Natural killer cell (primary cell): ENCODE measurements at places on chromosomes 3 and 15. TPM values are rescaled to one million over a fixed set of nuclear protein-coding genes. Genes with fewer than 3 reads are reported as not detected.

DNA sequence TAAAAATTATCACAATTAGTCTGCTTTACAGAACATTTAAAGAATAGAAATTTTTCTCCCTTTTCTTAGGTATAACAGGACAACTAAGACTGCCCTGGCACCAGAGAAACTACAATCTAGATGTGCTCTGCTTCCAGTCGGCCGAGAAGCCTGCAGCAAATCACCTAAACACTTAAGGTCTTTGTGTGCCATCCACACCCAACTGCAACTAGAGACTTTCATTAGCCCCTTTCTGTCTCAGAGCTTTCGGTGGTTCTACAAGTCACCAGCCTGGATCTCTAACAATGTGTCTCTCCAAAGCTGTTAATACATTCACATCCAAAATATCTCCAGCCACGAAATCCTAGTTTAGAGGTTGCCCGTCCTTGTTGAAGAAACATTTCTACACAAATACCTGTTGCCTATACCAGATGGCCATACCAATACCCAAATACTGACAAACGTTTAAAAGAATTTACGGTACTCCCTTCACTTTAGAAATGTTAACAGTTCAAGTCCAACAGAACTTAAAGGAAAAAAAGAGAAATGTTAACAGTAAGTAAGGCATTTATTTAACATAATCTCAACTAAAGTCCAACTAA is 6.7 kb downstream of the PRC1 start:
- no peak for DNase-seq

Gene TLR9
- not detected for total RNA-seq

GRCh38 chr3:110343376-110343775 is 728.2 kb upstream of the NECTIN3 start:
- DNase-seq, result no peak

- no peak for DNase-seq
Observed at GRCh38 chr3:184604615-184605290, 43.2 kb downstream of the EPHB3 start.

DNA sequence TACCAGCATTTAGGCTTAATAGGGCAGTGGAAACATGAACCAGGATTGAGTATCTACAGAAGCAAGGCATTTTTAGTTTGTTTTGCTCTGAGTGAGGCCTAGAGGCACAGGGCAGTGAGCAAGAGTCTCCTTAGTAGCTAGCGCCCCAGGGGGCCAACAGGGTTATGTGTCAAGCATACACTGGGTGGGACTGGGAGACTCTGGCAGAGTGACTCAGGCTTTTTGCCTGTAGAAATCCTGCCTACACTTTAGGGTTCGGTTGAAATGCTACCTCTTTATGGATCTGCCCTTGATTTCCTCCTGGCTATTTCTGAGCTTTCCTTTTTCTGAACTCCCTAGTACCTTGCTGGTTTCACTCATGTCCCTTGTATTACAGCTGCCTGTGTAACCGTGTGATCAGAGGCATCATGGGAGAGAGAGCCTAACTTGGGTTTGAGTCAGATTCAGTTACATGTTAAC is 72.2 kb downstream of the TOP2B start:
- DNase-seq, result no peak

DNA sequence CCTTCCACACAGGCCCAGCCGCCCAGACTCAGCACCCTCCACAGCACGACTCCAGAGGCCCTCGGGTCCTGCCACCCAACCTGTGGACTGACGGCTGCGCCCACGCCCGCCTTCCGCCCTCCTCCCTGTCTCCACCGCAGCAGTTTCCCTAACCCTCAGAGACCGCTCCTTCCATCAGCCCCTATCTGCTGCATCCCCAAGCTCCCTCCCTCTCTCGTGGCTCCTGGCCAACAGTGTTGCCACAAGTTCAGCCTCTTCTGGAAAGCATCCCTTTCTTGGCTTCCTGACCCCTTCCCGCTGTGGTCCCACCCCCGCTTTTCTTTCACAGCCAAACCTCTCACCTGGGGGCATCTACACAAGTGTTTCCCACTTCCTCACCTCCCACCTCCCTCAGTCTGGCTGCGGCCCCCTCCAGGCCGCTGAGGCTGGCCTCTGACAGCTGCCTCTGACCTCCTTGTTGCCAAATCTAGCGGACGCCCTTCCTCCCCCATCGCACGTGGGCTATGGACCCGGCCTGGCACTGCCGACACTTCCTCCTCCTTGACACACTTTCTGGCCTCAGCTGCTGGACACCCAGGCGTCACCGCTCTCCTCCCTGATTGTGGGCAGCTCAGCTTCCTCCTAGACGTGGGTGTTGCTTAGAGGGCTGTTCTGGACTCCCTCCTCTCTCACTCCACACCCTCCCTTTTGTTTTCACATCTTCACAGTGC is 168.8 kb upstream of the TLE3 start:
- peak; percentile 37 for DNase-seq

- DNase-seq, result no peak
Observed at GRCh38 chr15:87816811-87817210, 439.7 kb downstream of the NTRK3 start.

- no peak for DNase-seq
Observed at GRCh38 chr3:145904138-145904537, 256.8 kb downstream of the PLOD2 start.

- DNase-seq, result no peak
Observed at GRCh38 chr3:22372292-22373062, 621.5 kb upstream of the ZNF385D start.

GRCh38 chr15:28109626-28110455 is 10.7 kb upstream of the OCA2 start:
- DNase-seq, result peak; percentile 23

DNA sequence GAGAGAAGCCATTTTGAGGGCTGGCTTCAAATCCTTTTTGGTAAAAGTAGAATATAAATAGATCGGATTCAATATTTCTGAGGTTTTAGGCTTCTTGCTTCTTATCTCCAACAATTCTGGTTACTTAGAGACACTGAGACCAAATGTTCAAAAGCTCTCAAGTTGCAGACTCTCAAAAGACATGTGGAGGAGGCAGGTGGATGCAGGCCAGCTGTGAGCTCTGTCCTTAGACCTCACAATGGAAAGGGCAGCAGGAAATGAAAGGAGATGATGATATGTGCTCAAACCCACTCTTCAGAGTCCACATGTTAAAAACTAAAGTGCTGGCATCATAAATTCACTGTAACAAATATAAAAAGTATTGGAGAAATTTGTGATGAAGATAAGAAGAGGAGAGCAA is 424.9 kb upstream of the ALCAM start:
- DNase-seq, result no peak

GRCh38 chr3:170766253-170766652 is 103.7 kb downstream of the RPL22L1 start:
- no peak for DNase-seq

DNA sequence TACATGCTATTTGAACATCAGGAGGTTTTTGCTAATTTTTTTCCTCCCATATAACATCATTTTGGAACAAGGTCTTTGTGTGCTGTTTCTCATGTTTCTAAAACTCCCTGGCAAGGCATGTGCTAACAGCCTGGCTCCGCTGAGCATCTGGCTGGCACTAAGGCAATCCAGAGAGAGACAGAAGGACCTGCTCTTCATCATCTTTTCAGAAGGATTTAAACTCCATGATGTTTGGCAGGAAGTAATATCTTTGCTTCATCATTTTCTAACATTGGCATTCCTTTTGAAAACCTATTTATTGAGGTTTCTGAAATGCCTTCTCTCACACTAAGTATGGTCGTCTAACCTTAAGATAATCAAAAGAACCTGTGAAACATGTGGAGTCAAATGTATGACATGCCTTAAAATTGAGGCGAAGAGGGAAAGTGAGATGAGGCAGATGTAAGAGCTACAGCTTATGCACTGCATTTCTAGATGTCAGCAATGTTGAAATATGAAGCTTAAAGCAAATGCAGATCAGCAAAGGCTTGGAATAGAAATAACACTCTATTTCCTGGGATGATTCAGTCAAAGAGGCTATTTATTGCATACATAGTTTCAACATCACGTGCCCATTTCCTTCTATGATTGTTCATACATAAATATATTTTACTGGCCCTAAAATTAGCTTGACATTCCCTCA is 592.0 kb downstream of the ZNF385D start:
- DNase-seq, result no peak

- no peak for DNase-seq
Observed at GRCh38 chr15:61374848-61375247, 145.7 kb upstream of the RORA start.

- DNase-seq, result no peak
Observed at GRCh38 chr3:98136631-98137030, 6.1 kb downstream of the OR5H1 start.

- no peak for DNase-seq
Observed at GRCh38 chr3:149552700-149553099, 78.2 kb downstream of the TM4SF4 start.

GRCh38 chr15:91465696-91466095 is 365.6 kb downstream of the SV2B start:
- DNase-seq, result no peak

GRCh38 chr3:186457236-186457635 is 86.9 kb downstream of the CRYGS start:
- no peak for DNase-seq

Gene BCL2A1
- 16.5 TPM for total RNA-seq

Gene STRA6
- not detected for total RNA-seq

GRCh38 chr15:57227899-57228298 is 148.4 kb upstream of the CGNL1 start:
- no peak for DNase-seq

Gene ST8SIA2
- total RNA-seq, result not detected

Gene VPS39
- total RNA-seq, result 104 TPM

- peak; percentile 16 for DNase-seq
Observed at GRCh38 chr3:173397161-173398110, at the start of gene NLGN1. NLGN1 (plus strand) TSS chr3:173397744.

Gene ANKRD63
- not detected for total RNA-seq

DNA sequence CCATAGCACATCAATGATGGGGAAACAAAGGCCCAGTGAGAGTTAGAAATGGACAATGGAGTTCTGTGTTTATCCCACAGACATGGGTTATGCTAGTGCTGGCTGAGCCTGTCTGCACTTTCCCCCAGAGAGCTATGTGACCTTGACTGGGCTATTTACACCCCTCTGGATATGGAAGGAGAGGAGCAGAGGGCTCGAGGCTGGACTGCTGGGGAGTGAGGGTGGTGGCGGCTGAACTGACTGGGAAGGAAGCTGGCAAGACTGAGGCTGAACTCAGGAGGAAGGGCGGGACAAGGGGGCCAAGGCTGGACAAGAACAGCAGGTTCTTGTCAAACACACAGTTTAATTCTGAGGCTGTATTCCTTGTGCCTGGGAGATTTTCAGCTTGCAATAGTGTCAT is 10.8 kb upstream of the INSYN1 start:
- DNase-seq, result no peak

DNA sequence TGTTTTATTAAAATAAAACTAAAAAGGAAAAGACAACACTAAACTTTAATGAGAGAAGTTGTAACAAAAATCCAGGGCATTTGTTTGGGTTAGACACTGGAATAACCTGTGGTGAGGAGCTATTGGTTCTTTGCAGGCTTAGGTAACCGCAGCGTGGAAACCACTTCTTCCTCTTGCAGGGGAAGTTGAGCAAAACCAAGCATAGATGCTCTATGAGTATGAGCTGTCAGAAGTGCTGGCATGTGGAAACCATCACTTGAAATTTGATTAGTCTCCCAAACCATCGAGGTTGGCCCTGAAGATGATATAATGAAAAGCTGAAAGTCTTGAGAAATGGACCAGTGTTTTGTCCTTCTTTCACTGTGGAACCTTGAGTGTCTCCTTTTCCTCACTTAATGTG is 127.1 kb upstream of the RBMS3 start:
- DNase-seq, result peak; percentile 35

- no peak for DNase-seq
Observed at GRCh38 chr15:88166082-88166993, 90.2 kb downstream of the NTRK3 start.

- no peak for DNase-seq
Observed at GRCh38 chr15:88606070-88606794, 14.9 kb upstream of the AEN start.

GRCh38 chr3:5198986-5199731 is 11.7 kb downstream of the EDEM1 start:
- DNase-seq, result no peak

DNA sequence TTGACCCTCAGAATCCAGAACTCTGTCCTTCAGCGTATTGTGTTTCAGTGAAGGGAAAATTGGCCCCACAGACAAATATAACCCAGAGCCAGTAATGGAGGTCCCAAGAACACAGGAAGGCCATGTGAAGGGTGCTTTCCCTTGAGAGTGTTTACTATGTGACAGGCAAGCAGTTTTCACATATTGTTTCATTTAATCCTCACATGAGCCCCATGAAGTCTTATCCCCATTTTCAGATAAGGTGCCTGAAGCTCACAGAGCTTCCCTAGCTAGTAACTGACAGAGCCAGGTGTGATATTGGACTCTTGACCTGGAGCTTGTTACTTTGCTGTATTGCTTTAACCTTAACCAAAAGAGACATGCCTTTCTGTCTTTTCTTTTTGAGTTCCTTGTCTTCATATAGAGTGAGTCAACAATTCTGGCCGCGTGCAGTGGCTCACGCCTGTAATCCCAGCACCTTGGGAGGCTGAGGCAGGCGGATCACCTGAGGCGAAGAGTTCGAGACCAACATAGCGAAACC is 9.4 kb upstream of the DVL3 start:
- DNase-seq, result no peak

DNA sequence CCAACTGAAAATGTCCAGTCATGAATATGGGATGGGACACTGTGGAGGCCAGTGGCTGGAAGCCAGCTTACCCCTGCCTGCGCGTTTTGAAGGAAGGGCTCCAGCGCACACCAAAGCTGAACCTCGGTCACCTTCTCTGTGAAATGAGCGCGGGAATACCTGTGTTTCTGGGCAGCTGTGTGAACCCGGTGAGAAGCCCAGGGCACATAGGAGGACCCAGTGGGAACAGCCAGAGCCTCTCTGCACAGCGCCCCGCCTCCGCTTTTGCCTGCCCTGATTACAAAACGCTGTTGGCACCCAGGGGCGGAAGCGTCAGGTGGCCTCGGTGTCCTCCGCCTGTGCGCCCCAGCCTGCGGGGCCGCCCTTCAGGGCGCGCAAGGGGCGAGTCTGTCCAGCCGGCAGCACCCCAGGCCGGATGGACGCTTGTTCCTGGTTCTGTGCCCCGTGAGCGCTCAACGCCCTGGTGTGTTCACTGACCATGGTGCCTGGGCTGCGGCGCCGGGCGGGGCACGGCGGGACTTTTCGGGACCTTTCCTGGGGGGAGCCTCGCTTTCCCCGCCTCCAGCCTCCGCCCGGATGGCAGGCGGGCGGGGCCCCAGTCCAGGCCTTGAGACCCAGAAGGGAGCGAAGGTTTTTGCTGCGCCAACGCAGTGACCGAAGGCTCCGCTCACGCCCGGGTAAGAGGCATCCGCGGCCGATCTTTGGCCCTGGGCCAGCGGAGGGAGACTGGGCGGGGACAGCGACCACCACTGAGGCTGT is at the start of gene SQOR:
SQOR (plus strand) TSS at position 598 of the 759 bp plus-strand sequence. CDS start 23,895 bp downstream, outside the sequence.
- DNase-seq, result peak; percentile 55

Gene PLSCR5
- total RNA-seq, result not detected

GRCh38 chr3:61606196-61606595 is 44.8 kb downstream of the PTPRG start:
- DNase-seq, result no peak

GRCh38 chr15:47158573-47158972 is 558.7 kb upstream of the SEMA6D start:
- DNase-seq, result no peak

Gene IL16
- total RNA-seq, result 114 TPM
